ENCODE measurements at places on chromosomes 4 and X. TPM values are rescaled to one million over a fixed set of nuclear protein-coding genes. Genes with fewer than 3 reads are reported as not detected.

The CXCL3 gene
- total RNA-seq, result 3.0 TPM

The DUX4 gene
- not detected for total RNA-seq

The SLIT2 gene
- 20.7 TPM for total RNA-seq

The UGT2B10 gene
- total RNA-seq, result not detected

The USP17L19 gene
- total RNA-seq, result not detected

The EDA gene
- not detected for total RNA-seq

The SPATA4 gene
- 0.97 TPM for total RNA-seq

The ADD1 gene
- total RNA-seq, result 212 TPM

The PDZD4 gene
- total RNA-seq, result 0.32 TPM
